NCI-H345 (cell line): ENCODE measurements at places on chromosomes 6 and 20.

DNA sequence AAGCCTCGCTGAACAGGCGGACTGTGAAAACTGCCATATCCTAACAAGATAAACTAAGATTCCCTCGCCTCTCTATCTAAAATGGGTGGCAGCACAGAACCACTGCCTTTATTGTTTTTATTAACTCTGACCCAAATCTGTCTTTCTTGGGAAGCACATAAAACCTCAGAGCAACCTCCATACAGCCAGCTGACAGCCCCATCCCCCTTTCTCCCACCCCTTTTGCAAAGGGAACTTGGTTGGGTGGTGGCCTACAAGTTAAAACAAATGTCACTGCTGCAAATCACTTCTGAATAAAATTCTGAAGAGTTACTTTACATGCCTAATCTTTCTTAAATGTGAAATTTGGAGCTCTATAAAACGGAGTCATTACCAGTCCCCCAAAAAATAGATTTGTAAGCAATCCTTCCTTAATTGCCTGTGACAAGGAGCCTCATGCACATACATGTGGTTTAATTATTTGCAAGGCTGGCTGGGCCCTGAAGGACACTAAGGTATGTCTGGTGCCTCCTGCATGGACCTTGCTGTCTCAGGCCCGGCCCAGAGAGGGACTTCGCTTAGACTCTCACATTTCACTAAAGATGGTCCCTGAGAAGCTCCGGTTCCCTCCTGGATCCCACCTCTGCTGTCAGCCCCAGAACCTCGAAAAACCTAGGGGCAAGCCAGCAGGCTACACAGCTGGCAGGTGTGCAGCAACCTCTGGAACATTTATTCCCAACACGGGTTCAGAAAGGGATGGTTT, 21.7 kb downstream of the PXDC1 start:
- DNase-seq, result no peak

DNA sequence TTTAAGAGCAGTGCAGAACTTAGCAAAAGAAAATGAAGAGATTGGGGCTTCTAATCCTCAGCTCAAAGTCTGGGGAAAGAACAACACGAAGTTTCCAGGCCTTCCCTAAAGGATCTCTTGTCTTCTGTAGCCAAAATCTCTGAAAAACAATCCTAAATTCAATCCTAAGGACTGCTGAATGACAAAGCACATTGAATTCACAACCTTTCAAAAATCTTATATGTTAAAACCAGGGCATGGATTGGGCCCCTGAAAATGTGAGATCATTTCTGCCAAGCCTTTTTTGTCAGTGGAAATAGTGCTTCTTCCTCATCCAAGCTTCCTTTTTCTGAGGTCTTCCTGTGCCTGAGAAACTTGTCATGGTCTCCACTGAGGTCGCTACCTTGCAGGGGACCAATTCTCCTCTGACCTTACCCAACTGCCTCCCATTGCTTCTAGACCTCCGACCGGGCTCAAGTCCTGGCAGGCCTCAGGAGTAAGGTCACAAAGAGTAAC, 126.2 kb upstream of the ARID1B start:
- no peak for DNase-seq

GRCh38 chr6:65059568-65059967, 647.5 kb downstream of the EYS start:
- no peak for DNase-seq

GRCh38 chr20:19775353-19776253, 17.5 kb downstream of the RIN2 start:
- DNase-seq, result no peak

- no peak for DNase-seq
Measured at GRCh38 chr6:26225848-26226578, 138.8 kb downstream of the HFE start.

DNA sequence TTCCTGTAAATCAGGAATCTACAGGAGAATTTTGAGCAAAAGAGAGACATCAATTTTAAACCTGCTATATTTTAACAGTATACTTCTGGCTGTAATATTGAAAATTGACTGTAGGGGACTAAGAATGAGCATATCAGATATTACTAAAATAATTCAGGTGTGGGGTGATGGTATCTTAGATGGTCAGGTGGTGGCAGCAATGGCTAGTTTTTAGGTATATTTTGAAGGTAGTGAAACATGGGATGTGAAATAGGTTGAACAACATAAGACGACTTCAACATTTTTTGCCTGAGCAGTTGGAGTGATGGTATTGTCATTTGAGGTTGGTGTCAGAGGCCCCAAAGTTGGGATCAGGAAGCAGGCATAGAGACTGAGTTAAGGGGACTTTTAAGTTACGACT, 32.1 kb downstream of the FAM83B start:
- DNase-seq, result no peak

- DNase-seq, result no peak
Measured at GRCh38 chr6:146916435-146917025, 287.7 kb upstream of the STXBP5 start.

GRCh38 chr20:62488470-62488869, 12.7 kb upstream of the GATA5 start:
- DNase-seq, result no peak

- DNase-seq, result peak; percentile 42
Measured at GRCh38 chr20:51639206-51639832, 96.8 kb upstream of the NFATC2 start.

- no peak for DNase-seq
Measured at GRCh38 chr6:24689964-24690363, 23.1 kb downstream of the ACOT13 start.

- no peak for DNase-seq
Measured at GRCh38 chr6:11333132-11333849, 100.8 kb upstream of the NEDD9 start.

DNA sequence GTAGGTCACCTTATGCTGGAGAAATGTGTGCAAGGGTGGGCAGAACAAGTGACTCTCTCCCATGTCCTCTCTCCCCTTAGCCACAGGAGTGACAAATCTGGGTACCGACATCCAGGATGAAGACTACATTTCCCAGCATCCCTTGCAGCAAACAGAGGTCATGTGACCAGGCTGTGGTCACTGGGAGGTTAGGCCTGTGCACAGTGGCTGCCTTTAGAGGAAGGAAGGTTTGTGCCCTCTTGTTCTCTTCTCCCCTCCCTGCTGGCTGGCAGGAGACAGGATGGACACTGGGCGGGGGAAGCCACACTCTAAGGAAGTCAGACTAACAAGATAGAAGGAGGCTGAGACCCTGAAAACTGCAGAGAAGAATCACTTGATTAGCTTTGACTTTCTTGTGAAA, 360.2 kb downstream of the PREX1 start:
- DNase-seq, result no peak

GRCh38 chr20:37314617-37315016, 25.2 kb downstream of the MANBAL start:
- no peak for DNase-seq

DNA sequence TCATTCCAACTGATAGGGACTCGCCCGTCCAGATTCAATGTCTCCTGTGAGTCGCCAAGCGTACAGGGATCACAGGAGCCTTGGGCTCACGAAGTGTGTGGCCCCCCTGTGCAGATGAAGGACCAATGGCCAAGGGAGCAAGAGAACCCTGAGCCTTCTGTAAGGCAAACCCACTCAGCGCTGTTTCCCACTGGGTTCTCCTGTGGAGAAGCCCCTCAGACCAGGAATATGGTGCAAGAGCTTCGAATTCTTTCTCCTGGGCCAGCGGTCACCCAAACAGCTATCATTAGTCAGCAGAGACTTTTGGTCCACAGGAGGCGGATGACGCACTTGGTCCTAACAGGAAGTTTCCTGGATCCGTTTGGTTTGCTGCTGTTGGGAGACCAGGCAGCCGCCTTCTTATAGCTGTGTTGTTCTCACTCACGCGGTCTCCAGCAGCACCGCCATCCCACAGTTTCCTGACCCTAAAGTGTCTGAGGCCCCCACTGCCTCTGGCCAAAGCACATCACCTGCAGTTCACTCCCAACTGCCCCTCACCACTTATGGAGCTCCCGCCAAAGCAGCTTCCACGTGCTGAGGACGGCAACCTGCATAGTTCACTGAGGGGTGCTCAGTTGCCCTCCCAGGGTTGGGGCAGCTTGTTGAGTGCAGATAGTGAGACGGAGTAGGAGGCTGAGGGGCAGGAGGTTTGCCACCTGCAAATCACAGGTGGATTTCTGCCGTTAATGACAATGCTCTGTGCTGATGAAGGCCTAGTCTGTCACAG, 268.6 kb downstream of the ERMARD start:
- DNase-seq, result no peak

DNA sequence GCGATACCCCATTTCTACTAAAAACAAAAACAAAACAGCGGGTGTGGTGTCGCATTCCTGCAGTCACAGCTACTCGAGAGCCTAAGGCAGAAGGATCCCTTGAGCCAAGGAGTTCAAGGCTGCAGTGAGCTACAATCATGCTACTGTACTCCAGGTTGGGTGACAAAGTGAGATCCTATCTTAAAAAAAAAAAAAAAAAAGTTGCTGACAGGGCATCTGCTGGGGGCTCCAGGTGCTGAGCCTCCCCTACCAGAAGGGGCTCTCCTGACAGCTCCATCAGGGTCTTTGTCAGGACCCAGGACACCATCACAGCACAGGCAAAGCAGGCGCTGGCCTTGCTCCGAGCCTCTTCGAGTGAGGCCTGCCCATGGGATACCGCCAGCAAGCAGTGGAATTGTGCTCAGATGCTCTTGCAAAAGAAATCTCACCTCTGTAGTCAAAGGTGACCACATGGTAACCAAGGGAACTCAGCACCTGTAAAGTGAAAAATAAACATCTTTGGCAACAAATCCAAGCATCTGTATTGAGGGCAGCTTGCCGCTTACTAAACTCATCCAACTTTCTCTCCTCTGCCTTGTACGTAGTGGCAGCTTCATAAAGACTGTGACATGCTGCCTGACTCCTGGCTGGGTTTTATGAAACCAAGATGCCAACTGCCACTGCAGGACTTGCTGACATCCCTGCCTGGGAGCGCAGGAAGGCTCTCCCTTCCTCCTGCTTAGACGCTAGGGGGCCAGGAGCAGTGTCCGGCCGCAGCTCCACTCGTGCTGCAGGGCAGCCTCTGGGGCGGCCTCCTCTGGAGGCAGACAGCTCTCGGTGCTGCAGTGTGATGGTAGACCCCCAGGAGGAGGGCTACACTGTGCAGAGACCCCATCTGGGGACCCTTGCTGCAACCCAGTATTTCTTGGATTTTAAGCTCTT, 66.9 kb downstream of the PYGB start:
- no peak for DNase-seq

- DNase-seq, result no peak
Measured at GRCh38 chr6:146915671-146916127, 288.5 kb upstream of the STXBP5 start.

GRCh38 chr6:29563435-29563965, 4.0 kb upstream of the UBD start:
- no peak for DNase-seq

GRCh38 chr20:22629447-22629846, 45.1 kb upstream of the FOXA2 start:
- DNase-seq, result no peak

DNA sequence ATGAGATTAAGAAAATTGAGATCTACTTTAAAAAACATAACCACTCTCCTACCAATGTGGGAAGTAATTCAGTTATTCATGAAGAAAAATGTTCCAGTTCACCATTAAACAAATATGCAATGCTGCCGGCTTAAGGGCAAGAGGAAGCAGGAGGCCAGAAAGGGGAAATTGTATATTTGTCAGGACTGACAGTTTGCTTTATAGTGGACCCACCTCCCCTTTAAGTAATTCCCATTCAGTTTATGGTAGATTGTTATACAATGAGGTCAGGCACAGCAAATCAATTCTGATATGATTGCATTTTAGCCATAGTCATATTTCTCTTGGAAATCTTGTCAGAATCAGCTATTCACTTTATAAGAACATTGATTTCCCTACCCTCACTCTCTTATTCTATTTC, 547.8 kb downstream of the FRK start:
- no peak for DNase-seq

GRCh38 chr20:4787820-4788219, 66.1 kb downstream of the PRND start:
- no peak for DNase-seq

GRCh38 chr6:75299801-75300530, 15.4 kb upstream of the TMEM30A start:
- DNase-seq, result no peak

DNA sequence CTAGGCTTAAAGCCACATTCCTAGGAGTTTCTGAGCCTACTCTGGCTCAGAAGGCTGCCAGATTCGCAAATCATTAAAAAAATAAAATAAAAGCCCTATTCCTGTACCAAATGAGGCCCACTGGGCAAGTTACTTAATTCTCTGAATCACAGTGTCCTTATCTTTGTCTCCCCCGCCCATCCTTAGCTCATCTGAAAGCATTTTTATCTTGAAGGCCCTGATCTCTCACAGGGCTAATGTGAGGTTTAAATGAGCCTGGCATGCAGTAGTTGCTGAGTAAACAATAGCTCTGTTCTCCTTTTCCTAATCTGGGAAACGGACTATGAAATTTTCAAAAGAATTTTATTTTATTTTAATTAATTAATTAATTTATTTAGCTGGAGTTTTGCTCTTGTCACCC, 2.1 kb upstream of the ZBTB12 start:
- DNase-seq, result no peak

- DNase-seq, result no peak
Measured at GRCh38 chr6:170130771-170131241, 160.1 kb downstream of the DLL1 start.

DNA sequence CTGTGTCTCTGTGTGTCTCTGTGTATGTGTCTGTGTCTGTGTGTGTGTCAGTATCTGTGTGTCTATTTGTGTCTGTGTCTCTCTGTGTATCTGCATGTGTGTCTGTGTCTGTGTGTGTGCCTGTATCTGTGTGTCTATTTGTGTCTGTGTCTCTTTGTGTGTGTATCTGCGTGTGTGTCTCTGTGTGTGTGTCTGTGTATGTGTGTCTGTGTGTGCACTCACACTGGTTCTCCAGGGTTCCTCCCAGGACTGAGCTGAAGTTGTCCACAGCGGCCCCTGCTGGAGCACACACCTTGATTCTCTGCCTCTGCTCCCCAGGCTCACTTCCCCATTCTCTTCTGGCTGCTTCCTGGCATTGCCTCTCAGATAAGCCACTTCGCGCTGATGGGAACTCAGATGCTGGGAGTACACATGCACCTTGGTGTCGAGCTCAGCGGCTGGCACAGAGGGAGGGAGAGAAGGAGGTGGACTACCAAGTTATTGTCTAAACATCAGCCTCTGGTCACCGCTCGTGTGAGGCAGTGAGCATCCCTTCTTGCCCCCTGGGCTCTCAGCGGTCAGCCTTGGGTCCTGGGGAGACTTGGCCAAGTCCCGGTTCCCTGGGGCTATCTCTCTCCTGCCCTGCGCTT, 104.9 kb upstream of the NXT1 start:
- DNase-seq, result no peak

GRCh38 chr6:70633870-70634269, 33.8 kb upstream of the SMAP1 start:
- no peak for DNase-seq

GRCh38 chr6:125717120-125717731, 32.2 kb upstream of the HEY2 start:
- DNase-seq, result no peak

- no peak for DNase-seq
Measured at GRCh38 chr6:113676968-113677367, 180.2 kb upstream of the MARCKS start.

- no peak for DNase-seq
Measured at GRCh38 chr6:139943391-139943790, 568.9 kb upstream of the CITED2 start.
